Gastroesophageal sphincter (tissue), 4 donors: ENCODE measurements at places on chromosomes 13 and 19. TPM values are rescaled to one million over a fixed set of nuclear protein-coding genes. Genes with fewer than 3 reads are reported as not detected.
A peak's percentile ranks its signal among the peaks of the same experiment; 100 is the strongest.

Gene TMEM150B
- 12.4 TPM for total RNA-seq

Gene FARSA
- 32.2 TPM for total RNA-seq

Gene CNN1
- total RNA-seq: 3,262 TPM

Gene TEX26
- total RNA-seq: 0.27 TPM

Gene GJA3
- not detected for total RNA-seq

Gene EML2
- total RNA-seq: 29.2 TPM

Gene C19orf73
- total RNA-seq: 1.8 TPM

- no peak for ATAC-seq
Measured at GRCh38 chr13:107482688-107483087, 732.6 kb downstream of the LIG4 start.

DNA sequence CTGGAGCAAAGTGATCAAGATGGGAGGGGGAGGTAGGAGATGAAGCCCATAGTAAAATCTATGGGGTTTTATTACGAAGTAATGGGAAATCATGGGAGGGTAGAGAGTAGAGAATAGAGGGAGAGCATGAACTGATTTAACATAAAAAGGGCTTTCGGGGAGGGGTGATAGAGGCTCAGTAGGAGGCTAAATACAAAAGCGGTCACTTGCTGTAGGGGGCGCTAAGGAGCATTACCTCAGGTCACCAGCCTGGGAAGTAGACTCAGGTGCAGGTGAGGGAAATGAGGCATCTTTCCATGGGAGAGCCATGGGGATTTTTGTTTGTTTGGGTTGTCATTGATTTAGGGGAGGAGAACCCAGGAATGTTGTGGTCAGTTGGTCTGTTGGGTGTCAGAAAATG is 14.1 kb downstream of the KRTDAP start:
- no peak for ATAC-seq

- no peak for ATAC-seq
Measured at GRCh38 chr13:99133230-99133629, 67.4 kb upstream of the UBAC2 start.

GRCh38 chr13:39836038-39836437 is 180.6 kb downstream of the COG6 start:
- ATAC-seq: no peak

DNA sequence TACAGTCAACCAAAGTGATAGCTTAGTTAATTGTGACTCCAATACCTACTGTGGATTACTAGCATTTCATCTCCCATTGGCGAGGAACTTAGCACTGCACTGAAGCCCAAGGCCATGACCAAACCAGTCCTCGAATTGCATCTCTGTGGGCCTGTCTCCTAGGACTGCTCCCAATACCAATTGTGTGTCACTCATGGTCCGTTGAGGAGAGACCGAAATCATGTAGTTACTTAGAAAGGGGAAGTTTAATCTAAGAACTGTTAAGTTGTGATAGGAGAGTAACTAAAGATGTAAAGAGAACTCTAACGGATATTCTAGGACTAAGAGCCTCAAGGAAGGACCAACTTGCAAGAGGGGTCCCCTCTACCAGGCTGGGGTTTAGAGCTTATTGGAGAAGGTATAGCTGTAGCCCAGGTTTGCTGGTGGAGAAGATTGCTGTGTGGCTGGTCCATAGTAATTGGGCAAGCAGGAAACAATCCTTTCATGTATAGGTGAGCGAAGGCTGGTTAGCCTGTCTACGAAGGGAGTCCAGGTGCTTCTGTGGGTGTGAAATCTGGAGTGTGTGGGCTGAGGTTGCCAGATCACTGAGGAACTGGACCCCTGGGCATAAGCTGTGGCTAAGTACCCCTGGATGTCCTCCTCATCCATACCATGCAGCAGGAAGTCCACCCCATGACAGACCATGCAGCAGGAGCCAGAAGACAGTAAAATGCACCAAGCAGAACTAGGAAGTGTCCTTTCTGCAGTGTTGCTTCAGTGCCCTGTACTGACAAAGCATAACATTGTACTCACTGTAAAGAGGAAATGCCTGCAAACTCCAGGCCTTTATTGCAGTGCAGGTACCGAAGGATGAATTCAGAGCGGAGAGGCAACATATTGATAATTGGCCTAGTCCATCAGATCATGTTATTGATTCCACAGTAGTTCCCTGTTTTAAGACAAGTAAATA is 30.8 kb downstream of the DNAJC3 start:
- no peak for ATAC-seq

GRCh38 chr19:53365899-53366493 is 491 bp downstream of the ZNF525 start:
- ATAC-seq: peak; percentile 48

DNA sequence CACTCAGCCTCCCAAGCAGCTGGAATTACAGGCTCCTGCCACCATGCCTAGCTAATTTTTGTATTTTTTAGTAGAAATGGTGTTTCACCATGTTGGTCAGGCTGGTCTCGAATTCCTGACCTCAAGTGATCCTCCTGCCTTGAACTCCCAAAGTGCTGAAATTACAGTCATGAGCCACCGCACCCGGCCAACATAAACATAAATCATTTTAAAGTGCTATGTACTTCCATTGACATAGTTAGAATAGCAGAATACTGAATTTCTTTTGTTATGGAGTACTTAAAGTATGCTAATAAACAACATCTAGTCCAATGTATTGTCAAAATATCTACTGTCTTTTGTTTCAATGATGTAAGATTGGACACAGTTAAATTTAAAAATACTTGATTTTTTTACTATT is 539.0 kb downstream of the PCDH9 start:
- no peak for ATAC-seq

DNA sequence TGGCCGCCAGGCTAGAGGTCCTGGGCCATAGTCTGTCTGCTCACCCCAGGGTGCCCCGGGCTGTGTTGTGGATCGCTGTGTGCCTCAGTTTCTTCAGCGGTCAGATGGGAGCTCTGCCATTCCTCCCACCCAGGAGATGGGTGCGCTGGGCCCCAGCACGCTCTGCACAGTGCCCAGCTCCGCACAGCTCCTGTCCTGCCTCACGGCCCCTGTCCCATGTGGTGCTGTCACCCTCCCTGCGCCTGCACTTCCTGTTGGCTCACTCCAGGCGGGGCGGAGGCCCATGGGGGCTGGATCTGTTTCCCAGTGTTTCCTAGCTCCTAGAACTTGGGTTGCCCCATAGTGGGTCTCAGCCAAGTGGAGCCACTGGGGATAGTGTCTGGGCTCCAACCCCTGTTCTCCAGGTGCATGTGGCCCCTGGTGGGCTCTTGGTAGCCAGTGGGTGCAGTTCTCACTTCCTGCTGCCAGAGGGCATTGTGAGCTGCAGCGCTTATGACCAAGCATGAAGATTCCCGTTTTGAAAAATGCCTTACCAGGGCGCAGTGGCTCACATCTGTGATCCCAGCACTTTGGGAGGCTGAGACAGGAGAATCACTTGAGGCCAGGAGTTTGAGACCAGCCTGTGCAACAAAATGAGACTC is 69.8 kb downstream of the KDM4B start:
- peak; percentile 46 for ATAC-seq

GRCh38 chr13:19591864-19592263 is 30.5 kb upstream of the TPTE2 start:
- ATAC-seq: no peak

DNA sequence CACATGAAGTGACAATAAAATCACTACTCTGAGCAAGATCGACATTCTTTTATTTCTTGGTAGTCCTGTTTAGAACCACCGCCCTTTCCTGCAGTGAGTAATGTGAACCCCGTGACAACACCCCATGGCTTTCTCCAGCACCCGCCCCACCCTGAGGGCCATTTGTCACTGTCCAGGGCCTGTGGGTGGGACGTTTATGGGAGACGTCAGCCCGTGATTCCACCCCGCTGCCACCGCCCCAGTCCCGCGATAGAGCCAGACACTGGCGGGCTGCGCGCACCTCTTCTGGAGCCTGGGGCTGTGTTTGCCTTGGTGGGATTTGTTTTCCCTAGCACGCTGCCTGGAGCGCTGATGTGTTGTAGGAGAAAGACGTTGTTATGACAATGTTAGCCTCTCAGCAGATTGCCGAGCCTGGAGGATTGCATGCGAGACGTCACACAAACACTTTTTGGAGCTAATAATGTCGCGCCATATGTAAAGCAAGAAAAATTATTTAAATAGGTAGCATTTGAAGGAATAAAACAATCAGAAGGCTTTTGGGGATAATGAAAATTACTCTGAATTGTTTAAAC is 263.7 kb downstream of the TEX29 start:
- ATAC-seq: no peak
